ENCODE measurements at places on chromosomes 13 and 19. TPM values are rescaled to one million over a fixed set of nuclear protein-coding genes. Genes with fewer than 3 reads are reported as not detected.

The RFPL4AL1 gene
- total RNA-seq: not detected

- no peaks in the 10 kb centered on the region for H3K36me3 ChIP-seq
- no peak overlapping the region for H3K27ac ChIP-seq
- no peaks in the 10 kb centered on the region for H3K4me1 ChIP-seq
Observed at GRCh38 chr13:28503182-28503967, 8.4 kb upstream of the FLT1 start.

DNA sequence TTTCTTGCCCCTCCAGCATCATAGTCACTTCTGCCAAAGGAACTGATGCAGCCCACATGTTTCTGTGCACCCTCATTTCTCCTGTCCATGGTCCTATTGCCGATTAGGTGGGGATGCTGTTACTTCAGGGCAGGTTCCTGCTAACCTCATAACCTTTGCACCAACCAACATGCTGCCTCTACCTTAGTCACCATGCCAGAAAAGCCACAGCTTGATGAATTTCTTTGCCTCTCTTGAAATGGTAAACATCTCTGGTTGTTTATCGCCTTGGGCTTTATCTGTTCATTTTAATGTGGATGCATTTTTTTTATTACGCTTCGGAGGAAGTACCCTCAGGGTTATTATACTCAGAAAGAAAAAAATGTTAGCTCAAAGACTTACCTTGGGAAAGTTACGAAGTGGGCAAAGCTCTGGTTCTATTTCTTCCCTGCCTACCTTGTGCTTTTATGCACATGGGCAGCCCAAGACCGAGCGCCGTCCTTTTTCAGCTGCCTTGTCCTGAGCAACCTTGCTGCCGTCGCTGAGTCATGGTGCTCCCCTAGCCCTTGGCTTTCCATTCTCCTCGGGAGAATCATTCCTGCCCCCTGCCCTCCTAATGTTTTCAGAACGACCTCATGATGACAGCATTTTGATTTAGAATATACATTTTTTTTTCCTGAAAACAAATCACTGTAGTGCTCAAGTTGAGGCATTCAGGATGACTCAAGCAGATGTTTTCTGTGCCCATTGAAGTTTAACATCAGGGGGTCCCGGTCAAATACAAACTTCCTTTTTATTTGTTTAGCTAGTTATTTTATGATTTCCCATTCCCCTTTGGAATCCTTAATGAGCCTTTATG is 280.0 kb downstream of the SHISA2 start:
- H3K4me1 ChIP-seq: peaks cover 7% of the 10 kb centered on the region
- DNase-seq: no peak
- H3K4me3 ChIP-seq: no peak overlapping the region
- H3K27ac ChIP-seq: no peak overlapping the region
- no peaks in the 10 kb centered on the region for H3K27me3 ChIP-seq
- H3K36me3 ChIP-seq: no peaks in the 10 kb centered on the region

- no peak overlapping the region for H3K27ac ChIP-seq
- no peaks in the 10 kb centered on the region for H3K27me3 ChIP-seq
- no peaks in the 10 kb centered on the region for H3K4me1 ChIP-seq
Observed at GRCh38 chr13:96229356-96229755, 139.4 kb downstream of the HS6ST3 start.

GRCh38 chr19:373391-374182 is 29.0 kb upstream of the MIER2 start:
- H3K27me3 ChIP-seq: peaks cover 10% of the 10 kb centered on the region
- peaks cover 10% of the 10 kb centered on the region for H3K4me1 ChIP-seq
- DNase-seq: no peak
- no peak overlapping the region for H3K4me3 ChIP-seq
- no peaks in the 10 kb centered on the region for H3K36me3 ChIP-seq
